Activated CD4-positive, alpha-beta T cell treated with anti-CD3 and anti-CD28 coated beads, Interleukin-2, amount 50 U/mL, for 48 hours (primary cell): ENCODE measurements at places on chromosomes 1 and 21.
A peak's percentile ranks its signal among the peaks of the same experiment; 100 is the strongest.

DNA sequence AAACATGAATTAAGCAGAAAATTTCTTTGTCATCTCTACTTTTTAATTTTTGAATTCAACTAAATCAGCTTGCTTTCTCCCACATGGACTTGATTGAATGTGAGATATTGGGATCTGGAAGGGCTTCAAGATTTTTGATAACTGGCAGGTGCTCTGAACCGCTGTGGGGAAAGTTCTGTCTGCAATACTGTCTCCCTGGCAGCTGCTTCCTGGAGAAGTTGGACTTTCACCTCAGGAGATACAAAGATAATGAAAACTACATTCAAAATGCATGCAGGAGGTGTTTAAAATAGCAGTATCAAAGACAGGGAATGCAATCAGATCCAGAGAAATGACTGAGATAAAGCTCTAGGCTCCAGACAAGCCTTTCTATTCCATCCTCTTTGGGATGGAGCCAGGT lies 338.3 kb downstream of the NEGR1 start:
- no peak for DNase-seq

- no peak for DNase-seq
These were observed 78.0 kb downstream of the MEGF6 start for GRCh38 chr1:3533067-3534048.

- DNase-seq: no peak
These were observed 3.8 kb downstream of the IFI44L start for GRCh38 chr1:78624035-78624434.

GRCh38 chr1:50264590-50264989 lies 155.9 kb downstream of the ELAVL4 start:
- no peak for DNase-seq

GRCh38 chr21:35469498-35469897 lies 420.4 kb upstream of the RUNX1 start:
- DNase-seq: no peak

DNA sequence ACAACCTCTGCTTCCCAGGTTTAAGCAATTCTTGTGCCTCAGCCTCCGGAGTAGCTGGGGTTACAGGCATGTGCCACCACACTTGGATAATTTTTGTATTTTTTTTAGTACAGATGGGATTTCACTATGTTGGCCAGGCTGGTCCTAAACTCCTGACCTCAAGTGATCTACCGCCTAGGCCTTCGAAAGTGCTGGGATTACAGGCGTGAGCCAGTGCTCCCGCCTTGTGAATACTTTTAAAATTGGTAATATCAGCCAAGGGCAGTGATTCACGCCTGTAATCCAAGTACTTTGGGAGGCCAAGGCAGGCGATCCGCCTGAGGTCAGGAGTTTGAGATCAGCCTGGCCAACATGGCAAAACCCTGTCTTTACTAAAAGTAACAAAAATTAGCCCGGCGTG lies 33.7 kb downstream of the ZYG11B start:
- DNase-seq: no peak

DNA sequence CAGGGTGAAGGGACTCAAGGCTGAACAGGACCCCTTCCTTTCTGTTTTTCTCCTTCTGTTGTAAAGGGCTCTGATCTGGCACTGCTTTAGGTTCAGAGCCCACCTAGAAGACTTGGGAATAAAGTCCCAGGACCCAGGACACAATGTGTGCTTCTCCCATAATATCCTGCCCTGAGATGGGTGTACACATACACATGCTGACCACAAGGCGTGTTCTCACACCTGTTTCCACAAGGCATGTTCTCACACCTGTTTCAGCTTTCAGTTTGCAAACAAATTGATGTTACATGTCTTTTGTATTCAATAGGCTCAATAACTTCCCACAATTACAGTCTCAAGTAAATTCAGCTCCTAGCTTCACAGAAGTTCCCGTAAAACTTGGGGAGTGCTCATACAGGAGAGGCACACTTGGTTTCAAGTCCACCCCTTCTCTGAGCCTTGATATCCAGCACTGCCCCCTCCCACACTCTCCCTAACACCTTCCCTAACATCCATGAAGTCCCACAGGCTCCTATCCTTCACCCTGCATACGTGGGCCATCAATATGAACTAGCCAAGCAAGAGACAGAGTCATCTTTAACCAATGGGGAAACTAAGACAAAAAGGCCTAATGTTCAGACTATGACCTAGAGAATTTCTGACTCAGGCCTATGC lies 41.7 kb downstream of the ERI3 start:
- no peak for DNase-seq

DNA sequence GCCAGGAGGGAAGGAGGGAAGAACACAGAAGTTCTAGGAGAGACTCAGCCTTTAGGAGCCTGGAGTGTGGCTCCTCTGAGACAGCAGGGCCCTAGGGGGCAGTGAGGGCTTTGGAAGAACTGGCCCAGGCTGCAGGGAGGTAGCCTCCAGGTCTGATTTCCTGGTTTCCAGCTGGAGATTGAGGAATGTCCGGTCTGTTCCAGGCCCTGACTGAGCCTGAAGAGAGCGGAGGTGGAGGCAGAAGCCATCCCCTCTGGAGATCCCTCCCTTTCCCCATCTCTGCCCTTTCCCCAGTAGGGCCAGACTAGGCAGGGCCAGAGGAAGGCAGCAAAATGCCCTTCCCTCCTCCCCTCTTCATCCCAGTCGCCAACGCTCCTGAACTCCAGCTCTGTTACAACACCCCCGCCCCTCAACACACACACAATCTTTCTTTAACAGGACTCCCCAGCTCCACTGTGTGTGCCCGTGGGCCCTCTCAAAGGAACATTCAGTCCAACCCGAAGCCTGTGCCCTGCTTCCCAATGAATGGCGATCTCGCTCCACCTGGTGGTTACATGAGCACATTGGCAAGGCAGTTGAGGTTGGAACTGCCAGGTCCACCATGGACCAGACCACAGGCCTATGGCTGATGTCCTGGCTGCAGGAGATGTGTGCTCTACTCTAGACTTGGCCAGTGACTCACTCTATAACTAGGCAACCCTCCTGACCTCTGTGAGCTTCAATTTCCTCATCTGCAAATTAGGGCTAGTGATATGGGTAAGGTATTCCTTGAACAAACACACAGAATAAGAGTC lies 32.0 kb downstream of the MAP7D1 start:
- DNase-seq: peak; percentile 77

DNA sequence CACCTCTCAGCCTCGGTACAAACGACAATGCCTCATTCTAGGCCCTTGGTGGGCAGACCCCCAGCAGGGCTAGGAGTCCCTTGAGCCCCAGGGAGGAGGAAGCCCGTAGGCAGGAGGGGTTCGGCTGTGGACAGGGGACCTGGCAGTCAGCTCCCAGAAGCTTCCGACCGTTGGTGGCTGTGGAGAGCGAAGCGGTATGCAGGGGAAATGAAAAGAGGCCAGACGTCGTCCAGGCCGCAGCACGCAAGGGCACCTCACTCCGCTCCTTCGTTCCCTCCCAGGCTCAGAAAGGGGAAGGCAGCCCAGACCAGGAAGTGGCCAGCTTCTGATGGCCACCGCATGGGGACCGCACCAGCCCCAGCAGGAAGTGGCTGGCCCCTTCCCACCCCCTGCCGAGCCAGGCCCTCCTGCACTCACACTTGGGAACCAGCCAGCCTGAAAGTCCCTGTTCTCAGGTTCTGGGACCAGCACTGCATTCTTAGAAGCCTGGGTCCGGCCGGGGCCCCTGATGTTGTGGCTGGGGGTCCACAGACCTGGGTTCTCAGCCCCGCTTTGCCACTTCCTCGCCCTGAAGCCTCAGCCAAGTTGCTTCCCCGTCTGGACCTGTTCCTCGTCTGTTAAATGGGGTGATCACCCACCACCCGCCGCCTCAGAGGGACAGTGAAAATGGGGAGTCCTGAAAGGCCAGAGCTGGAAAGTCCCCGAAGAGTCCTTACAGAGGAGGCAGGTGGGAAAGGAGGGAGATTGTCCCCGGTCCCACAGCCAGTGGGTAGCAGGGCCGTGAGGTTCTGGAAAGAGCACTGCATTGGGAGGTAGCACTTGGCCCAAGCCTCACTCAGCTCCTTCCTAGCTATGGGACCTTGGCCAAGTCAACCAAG lies 104.0 kb upstream of the RUNX3 start:
- DNase-seq: no peak

GRCh38 chr1:206550446-206550845 lies 43.1 kb downstream of the RASSF5 start:
- DNase-seq: no peak

- DNase-seq: no peak
These were observed 134.5 kb downstream of the SMYD3 start for GRCh38 chr1:246372559-246372958.

GRCh38 chr1:202063093-202063492 lies 52.7 kb downstream of the ELF3 start:
- DNase-seq: no peak

GRCh38 chr1:33561576-33561975 lies 89.1 kb downstream of the ZSCAN20 start:
- no peak for DNase-seq

- no peak for DNase-seq
These were observed 1.2 kb upstream of the LHX9 start for GRCh38 chr1:197915862-197916499.

DNA sequence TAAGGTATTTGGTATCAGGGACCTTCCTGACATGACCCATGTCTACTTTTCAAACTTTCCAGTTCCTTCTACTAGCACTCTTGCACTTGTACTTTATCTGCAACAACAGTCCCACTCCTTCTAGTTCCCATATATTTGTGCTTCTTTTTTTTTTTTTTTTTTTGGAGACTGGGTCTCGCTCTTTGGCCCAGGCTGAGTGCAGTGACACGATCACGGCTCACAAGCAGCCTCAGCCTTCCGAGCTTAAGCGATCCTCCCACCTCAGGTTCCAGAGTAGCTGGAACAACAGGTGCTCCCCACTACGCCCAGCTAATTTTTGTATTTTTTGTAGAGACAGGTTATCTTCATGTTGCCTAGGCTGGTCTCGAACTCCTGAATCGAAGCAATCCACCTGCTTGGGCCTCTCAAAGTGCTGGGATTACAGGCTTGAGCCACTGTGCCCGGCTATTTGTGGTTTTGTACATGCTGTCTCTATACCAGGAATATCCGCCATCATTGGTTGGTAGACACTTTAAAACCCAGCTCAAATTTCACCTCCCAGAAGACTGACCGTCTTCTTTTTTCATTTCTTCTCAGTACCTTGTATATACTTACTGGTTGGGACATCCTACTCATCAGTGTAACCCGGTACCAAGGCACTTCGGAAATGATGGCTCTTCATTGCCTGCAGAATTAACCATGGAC lies 1.1 kb downstream of the ZMYM1 start:
- no peak for DNase-seq

- no peak for DNase-seq
These were observed 17.3 kb downstream of the CHD5 start for GRCh38 chr1:6162773-6163172.

DNA sequence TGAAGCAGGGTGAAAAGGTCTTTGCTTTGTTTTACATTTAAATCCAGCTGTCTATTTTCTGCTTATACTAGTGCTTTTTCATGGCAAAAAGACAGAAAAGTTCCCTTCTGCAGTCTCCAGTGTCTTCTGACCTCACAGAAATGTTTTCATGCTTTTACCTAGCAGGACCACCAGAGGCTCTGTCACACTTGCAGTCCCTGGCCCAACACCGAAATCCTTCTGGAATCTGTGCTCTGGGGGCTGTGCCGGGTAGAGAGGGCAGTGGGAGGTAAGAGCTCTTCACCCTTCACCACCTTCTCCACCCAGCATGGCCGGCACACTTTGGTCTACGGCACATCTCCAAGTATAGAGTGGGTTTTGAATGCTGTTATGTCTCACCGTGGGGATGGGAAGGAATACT lies 20.8 kb downstream of the GNAT2 start:
- no peak for DNase-seq

- DNase-seq: no peak
These were observed 33.6 kb downstream of the NTPCR start for GRCh38 chr1:232983817-232984567.

DNA sequence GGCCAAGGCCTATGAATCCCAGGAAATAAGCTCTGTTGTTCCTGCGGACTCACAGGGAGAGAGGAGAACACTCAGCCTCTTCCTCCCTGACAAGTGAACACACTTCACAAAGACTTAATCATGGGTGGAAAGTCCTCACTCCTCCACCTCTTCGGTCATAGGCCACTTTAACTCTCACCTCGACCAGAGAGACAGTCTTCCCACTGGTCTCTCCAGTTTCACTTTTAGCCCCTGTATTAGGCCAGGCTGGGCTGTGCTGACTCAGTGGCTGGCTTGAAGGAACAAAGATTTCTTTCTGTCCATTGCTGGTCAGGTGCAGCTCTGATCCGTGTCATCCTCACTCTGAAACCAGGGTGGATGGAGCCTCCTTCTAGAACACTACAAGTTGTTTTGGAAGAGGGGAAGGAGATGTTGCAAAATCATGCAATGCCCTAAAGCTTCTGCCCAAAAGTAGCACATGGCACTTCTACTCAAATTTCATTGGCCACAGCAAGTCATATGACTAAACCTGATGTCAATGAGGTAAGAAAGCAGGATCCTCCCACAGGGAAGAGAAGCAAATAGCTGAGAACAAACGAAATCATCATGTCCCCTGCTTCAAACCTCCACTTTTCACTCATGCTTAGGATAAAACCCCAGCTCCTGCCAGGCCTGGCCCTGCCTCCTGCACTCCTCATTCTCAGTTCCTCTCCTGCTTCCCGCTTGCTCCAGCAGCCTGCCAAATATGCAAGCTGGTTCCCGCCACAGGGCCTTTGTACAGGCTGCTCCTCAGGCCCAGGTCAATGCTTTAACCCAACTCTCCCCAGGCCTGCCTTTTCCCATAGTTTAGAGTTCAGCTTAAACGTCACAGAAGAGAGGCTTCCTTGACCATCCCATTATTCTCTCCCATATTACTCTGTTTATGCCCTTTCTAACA lies 150.5 kb upstream of the RUNX3 start:
- no peak for DNase-seq

DNA sequence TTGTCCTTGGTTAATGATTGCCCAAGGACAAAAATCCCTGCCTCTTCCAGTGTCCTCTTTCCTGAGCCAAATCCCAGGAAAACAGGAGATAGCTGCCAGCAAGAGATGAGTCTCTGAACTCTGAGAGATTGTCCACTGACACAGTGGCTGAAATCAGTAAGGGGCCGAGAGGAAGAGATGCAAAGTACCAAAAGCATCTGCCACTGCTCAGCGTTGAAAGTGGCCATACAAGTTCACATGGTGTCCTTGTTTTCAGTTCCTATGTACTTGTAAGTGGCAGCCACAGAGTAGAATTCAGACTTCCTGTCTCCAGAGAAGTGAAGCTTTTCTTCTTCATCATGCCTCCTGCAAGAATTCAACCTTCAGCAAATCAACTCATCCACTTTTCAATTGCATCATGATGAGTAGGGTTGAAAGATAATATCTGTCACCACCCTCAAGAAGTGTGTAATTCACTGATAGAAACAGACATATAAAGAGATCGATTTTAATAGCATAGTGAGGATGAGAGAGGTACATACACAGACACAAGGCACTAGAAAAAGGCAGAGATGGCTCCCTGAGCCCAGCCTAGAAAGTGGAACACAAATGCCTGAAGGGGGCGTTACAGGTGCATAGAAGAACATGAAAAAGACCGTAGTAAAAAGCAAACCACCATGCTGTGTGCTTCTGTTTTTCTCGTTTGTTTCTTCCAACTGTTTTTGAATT lies 185.8 kb downstream of the MRPL39 start:
- peak; percentile 62 for DNase-seq

DNA sequence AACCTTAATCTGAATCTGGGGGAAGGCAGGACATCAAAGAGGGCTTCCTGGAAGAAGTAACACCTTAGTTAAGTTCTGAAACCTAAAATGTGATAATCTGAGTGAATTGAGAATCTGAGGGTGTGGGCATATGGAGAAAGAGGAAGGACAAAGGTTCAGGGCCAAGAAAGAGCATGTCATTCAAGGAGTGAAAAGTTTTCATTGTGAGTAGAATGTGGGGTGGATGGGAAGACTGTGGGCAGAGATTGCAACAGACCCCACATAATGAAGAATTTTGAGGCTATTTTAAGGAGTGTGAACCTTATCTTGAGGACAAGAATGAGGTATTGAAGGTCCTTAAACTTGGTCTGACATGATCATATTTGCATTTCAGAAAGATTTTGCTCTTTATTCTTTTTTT lies 227.2 kb downstream of the PTGER3 start:
- no peak for DNase-seq
